HEK293T (cell line): ENCODE measurements at places on chromosomes 1 and 21.

DNA sequence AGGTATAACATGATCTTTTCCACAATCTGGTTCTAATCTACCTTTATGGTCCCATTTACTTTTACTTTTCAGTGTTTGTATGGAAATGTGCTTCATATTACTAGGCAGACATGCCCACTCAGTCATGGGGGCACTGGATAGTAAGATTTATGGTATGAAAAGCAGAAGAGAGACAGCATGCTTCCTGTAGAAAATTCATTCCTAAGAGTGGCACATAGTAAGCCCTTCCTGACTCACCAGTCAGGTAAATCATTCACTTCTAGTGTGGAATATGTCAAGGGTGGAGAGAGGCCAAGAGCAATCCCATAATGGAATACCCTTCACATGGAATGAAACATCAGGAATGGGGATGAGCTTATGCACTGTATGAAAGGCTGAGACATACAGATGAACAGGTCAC lies 49.5 kb upstream of the BCL10 start:
- DNase-seq: no peak

DNA sequence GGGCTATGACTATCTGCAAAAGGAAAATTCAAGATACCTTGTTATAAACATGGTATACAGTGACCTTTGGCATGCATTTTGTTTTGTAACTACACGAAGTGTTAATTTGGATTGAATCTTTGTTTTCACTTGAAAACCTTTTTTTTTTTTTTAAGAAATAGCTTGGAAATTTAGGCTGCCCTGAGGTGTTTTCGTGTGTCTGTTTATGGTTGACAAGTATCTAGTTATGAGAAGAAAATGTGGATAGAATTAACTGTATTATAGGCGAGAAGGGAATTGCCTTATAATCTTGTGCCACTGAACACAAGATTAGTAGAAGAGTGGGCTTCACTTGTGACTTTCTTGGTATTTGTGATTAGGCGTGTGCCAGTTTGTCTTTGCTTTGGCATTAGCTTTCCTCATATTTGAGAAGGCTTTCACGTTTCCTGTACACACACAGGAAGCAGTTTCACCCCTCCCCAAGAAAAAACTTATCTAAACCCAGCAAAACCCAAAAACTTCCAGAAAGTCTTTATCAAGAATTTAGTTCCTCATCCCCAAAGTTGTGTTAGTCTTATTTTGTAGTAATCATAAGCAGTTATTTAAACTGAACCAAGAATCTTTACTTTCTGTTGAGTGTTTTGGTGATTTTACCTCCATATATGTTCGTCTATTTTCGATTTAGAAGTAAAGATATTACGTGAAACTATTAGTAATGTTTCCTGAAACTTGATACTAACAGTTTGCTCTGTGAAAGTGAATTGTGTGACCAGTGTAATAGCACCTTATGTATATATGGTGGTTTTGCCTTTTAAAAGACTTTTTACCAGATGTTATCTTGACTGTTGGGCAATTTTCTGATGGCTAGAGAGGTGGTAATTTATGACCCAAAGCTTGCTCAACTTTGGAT lies 3.8 kb downstream of the DYRK1A start:
- DNase-seq: no peak

GRCh38 chr1:54861070-54861761 lies 25.8 kb downstream of the DHCR24 start:
- no peak for DNase-seq

DNA sequence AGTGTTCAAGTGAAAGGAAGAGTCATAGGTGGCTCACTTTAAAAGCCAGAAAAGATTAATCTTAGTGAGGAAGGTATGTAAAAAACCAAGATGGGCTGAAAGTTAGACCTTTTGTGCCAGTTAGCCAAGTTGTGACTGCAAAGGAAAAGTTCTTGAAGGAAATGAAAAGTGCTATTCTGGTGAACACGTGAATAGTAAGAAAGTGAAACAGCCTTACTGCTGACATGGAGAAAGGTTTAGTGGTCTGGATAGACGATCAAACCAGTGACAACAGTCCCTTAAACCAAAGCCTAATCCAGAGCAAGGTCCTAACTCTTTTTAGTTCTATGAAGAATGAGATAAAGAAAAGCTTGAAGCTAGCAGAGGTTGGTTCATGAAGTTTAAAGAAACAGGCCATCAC lies 106.4 kb downstream of the CTH start:
- DNase-seq: no peak

- no peak for DNase-seq
These were observed 37.0 kb downstream of the RSPH1 start for GRCh38 chr21:42459082-42459460.

- no peak for DNase-seq
These were observed 5.3 kb downstream of the SCMH1 start for GRCh38 chr1:41236781-41237180.

DNA sequence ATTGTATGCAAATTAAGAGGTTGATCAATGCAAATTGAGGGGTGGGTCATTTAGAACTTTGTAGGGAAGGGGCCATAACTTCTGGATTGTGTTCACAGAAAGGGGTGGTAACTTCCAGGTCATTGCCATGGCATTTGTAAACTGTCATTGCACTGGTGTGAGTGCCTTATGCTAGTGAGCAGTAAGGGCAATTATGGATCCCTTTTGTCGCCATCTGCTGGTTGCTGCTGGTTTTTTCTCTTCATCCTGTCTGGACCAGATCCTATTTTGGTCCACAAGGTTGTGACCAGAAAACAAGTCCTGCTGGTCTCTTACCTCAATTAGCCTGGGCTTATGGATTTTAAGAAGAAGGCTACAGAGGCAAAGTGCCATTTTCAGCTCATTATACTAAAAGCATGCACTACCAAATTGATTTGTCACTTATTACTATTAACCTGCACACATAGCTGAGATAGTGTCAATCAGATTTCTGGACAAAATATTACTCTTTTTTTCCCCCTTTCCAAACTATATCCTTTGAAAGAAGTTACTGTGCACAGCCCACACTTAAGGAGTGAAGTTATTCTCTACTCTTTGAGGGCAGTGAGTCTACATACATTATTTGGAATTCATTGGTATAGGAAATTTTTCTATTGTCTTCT lies 196.2 kb downstream of the ZC3H11B start:
- peak; percentile 42 for DNase-seq
